A549 treated with Mapracorat at 1 μM for 4 hours (cell line): ENCODE measurements at places on chromosomes 4 and X. TPM values are rescaled to one million over a fixed set of nuclear protein-coding genes. Genes with fewer than 3 reads are reported as not detected.

FOXR2 gene
- not detected in 5 replicates for total RNA-seq

CENPVL1 gene
- total RNA-seq, result not detected in 5 replicates

NIPAL1 gene
- 0.71 to 0.92 TPM (median 0.81 TPM) in 5 replicates for total RNA-seq

HTRA3 gene
- total RNA-seq, result 15.1 to 21.2 TPM (median 20.1 TPM) in 5 replicates

LONRF3 gene
- 2.5 to 3.9 TPM (median 3.3 TPM) in 5 replicates for total RNA-seq

SSX2 gene
- not detected in 5 replicates for total RNA-seq

XPNPEP2 gene
- not detected in 5 replicates for total RNA-seq

ZCCHC18 gene
- 0.14 to 0.25 TPM in 2 of 5 replicates, not detected in the others for total RNA-seq
